KBM-7 (cell line): ENCODE measurements at places on chromosomes 4 and X.

- DNase-seq: no peak
These were observed 13.3 kb downstream of the SLC2A9 start for GRCh38 chr4:10007793-10008608.

- DNase-seq: no peak
These were observed 29.9 kb upstream of the ADRA2C start for GRCh38 chr4:3736290-3736689.

GRCh38 chrX:65987811-65988210 lies 52.1 kb downstream of the VSIG4 start:
- DNase-seq: peak; percentile 91

GRCh38 chr4:175034986-175035705 lies 117.0 kb downstream of the ADAM29 start:
- no peak for DNase-seq

DNA sequence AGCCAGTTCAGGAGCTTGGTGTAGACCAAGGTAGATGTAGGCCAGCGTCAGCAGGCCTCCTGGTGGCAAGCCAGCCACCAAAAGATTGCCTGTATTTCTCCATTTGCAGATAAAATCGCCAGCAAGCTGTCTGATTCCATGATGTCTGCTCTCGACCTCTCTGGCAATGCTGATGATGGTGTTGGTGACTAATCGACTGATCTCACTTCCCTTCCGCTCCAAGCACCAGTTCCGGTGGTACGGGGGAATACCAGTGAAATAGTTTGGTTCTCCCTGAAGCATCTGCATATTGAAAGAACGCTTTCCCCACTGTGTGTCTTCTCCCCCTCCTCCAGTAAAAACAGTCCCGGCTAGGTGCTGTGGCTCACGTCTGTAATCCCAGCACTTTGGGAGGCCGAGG lies 30.4 kb downstream of the GNL3L start:
- no peak for DNase-seq

DNA sequence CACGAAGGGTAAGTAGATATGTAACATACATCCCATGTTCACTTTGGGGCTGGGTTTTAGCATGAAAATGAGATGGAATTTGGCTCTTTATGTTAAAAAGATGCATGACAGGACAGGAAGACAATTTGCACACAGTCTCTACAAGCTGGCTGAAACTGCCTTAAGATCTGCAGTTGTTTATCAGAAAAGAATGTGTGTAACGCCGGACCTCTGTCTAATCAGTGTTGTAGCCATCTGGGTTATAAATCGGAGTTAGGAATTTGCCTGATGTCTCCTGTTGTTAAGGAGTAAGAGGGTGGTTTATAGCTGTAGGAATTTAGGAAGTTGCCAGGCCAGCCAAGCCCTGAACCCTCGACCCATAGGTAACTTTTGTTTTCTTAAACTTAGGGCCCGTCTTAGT lies 562.9 kb upstream of the FAT1 start:
- DNase-seq: no peak

GRCh38 chr4:142423861-142424260 lies 422.2 kb downstream of the INPP4B start:
- no peak for DNase-seq

- peak; percentile 28 for DNase-seq
These were observed 200.2 kb downstream of the GUCY2F start for GRCh38 chrX:109281483-109282275.

- DNase-seq: peak; percentile 63
These were observed 227.8 kb downstream of the STIM2 start for GRCh38 chr4:27088491-27088890.

GRCh38 chrX:13367950-13368349 lies 48.1 kb upstream of the ATXN3L start:
- no peak for DNase-seq

GRCh38 chr4:67713529-67714247 lies 12.7 kb upstream of the UBA6 start:
- no peak for DNase-seq

GRCh38 chr4:183434666-183435190 lies 9.7 kb upstream of the CDKN2AIP start:
- DNase-seq: no peak

- DNase-seq: no peak
These were observed 56.4 kb downstream of the FBXW7 start for GRCh38 chr4:152479428-152480026.

GRCh38 chr4:79920163-79920853 lies 152.7 kb downstream of the ANTXR2 start:
- no peak for DNase-seq

DNA sequence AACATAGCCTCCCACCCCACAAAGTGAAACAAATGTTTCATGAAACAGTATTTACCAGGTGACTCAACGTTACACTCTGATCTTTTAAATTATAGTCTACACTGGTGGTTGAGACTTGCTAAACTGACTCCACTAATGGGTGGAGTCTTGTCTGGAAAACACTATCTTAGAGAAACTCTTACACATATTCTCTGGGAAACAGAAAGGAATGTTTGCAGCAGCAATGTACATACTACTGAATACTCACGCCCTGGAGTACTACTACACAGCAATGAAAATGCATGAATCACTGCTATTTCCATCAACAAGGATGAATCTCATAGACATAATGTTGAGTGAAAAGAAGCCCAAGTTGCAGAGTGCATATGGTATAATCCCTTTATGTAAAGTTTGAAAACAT lies 208.5 kb upstream of the IGFBP7 start:
- DNase-seq: no peak

DNA sequence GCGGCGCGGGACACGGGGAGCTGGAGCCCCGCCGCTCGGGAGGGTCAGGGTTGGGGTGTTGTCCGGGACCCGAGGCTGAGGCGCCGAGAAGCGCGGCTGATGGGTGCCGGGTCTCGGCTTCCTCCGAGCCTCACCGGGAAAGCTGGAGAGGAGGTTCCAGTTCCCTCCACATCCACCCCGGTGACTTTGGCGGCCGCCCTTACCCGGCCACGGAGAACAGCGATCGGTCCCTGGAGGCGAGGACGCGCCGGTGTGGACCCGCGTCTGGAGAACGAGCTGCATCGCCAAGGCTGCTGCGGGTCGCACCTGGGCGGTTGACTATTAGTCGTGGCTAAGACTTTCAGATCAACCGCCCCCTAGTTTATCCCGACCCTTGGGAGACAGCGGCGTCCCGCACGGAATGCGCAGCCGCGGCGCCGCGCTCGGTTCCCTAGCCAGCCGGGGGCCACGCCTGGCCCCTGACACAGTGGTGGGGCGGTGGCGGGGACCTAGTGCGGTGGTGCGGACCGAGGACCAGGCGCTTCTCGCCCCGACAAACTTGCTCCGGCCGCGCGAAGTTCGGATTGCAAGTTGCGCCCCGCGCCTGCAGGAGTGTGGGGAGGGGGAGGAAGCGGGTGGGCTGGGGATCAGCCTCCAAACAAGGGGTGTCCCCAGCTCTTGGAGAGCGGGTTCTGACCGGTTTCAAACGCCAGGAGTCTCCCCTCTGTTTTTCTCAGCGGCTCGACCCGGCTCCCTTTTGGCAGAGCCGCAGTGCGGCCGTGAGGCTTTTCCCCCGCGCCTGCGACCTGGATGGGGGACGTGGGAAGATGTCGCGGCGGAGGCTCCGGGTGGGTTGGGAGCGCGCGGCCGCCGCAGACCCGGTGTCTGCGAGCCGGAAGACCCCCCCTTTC lies 568 bp downstream of the FHDC1 start:
- DNase-seq: peak; percentile 40

DNA sequence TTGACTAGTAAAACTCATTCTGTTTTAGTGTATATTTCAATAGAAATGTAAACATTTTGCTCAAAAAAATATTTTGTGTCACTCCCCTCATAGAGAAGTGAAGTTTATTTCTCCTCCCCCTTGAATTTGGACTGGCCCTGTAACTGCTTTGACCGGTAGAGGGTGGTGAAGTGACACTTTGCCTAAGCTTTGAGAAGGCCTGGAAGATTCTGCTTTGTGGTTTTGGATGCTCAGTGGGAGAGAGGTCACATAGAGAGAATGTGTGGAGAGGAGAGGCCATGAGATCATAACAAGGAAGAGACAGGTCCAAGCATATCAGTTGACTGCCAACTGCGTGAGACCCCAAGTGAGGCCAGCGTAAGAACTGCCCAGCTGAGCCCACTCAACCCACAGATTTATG lies 19.1 kb upstream of the ARX start:
- peak; percentile 64 for DNase-seq

- DNase-seq: peak; percentile 46
These were observed 133.6 kb upstream of the GIMD1 start for GRCh38 chr4:106502106-106502699.

- DNase-seq: peak; percentile 93
These were observed 964 bp upstream of the HMGB2 start for GRCh38 chr4:173334891-173335752.

- DNase-seq: no peak
These were observed 442.1 kb downstream of the CENPC start for GRCh38 chr4:67103001-67103747.

DNA sequence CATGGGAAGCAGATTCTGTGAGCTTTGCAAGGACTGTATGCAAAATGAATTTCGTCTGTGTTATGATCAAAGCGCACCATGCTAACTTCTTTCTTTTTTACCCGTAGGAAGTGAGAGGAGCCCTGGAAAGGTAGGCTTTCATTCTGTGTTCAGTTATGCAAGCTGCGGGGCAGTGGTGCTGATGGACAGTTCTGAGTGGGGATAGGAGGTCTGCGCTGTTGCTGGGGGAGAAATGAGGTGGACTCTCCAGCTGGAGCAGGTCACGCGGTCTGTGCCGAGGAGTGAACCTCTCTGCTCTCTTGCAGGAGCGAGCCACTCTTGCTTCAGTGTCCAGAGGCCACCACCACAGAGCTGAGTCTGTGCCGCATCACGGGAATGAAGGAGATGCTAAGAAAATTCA lies 4.5 kb downstream of the TRIML1 start:
- DNase-seq: no peak

- no peak for DNase-seq
These were observed 145.5 kb downstream of the FAM13A start for GRCh38 chr4:88911246-88912212.
